ENCODE measurements at places on chromosomes 11 and 22.

- DNase-seq = peak; percentile 55
Measured at GRCh38 chr11:29333993-29334775, 682.6 kb downstream of the KCNA4 start.

DNA sequence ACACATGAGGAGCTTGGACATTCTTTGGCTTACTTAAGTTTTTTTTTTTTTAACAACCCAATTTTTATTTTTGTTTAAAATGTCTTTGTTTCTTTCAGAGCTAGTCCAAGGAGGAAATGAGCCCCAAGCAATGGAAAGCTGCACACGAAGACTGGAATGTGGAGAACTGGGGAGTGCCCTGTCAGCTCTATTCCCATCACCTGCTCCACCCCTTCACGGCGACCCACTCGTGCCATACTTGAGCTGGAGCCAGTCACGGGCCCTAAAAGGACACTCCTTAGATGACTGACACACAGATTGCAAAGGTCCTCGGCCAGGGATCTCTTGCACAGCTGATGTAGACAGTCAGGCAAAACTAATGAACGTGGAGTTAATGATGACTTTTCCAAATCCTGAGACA, 10.6 kb upstream of the SLC25A18 start:
- DNase-seq = no peak

DNA sequence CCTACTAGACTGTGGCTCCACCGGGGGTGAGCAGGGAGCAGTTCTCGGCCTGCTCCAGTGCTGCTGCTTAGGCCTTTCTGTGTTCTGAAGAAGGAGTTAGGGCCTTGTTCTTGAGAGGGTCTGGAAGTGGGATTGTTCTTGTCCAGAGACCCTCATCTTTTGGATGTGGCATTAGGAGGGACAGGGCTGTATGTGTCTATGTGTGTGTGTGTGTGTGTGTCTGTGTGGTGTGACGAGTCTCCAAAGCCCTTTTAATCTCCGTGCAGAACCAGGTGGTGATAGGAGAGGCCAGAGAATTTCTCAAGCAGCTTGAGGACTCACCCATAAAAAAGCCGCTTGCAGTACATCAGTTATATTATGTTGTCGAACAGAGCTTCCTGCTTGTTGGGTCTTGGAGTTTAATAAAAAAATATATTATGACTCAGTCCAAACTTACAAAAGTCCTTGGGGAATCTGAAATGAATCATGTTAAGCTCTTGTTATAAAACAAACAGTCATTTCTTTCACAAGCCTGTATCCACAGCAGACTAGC, 196.5 kb downstream of the TENM4 start:
- DNase-seq = peak; percentile 64

GRCh38 chr11:13970986-13971385, 8.5 kb downstream of the SPON1 start:
- DNase-seq = peak; percentile 60

DNA sequence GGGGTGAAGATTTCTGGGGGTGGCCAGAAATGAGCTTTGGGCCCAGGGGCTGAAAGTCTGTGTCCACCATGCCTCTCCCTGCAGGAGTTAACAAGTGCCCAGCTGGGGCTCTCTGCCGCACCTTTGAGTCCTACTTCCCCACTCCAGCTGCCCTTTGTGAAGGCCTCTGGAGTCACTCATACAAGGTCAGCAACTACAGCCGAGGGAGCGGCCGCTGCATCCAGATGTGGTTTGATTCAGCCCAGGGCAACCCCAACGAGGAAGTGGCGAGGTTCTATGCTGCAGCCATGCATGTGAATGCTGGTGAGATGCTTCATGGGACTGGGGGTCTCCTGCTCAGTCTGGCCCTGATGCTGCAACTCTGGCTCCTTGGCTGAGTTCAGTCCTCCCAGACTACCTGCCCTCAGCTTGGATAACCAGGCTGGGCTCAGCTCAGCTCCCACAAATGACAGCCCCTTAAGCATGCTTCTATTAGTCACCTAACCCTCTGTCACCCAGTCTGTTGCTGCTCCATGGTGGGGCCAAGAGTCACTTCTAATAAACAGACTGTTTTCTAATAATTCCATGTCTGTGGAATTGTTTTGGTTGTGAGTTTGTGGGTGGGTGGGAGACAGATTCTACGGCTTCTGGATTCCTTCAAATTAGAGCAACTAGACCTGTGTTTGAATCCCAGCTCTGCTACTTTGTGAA, 3.0 kb upstream of the INPPL1 start:
- no peak for DNase-seq

DNA sequence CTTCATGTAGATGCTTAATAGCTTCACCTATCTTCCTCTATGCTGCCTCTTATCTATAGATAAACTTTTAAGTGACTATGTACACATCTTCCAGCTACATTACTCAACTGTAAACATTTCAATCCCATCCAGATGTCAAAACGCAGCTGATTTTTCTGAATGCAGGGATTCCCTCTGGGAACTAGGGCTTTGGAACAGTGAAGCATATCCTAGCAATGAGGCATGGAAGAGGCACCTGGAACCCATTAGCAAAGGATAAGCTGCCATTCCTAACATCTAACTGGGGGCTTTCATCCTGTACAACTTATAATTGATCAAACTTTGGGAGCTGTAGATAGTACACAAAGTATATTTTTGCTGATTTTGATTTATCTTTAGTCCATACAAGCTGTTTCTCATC, 40.8 kb upstream of the OPCML start:
- no peak for DNase-seq

GRCh38 chr11:35358391-35358790, 61.0 kb downstream of the SLC1A2 start:
- no peak for DNase-seq

GRCh38 chr22:17638182-17638431, 450 bp upstream of the BCL2L13 start:
- DNase-seq = no peak

- peak; percentile 92 for DNase-seq
Measured at GRCh38 chr22:20456064-20456721, 18.6 kb upstream of the SCARF2 start.

DNA sequence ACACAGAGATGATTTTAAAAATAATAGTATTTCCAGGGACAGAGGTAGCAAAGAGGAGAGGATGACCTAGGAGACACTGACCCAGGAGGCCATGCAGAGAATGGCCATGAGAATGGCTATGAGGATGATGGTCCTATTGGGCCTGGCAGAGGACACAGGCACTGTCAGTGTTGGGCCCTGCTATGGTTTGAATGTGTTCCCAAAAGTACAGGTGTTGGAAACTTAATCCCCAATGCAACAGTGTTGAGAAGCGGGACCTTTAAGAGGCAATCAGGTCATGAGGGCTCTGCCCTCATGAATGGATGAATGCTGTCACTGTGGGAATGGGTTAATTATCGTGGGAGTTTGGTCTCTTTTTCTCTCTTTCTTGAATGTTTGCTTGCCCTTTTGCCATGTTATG, 61.6 kb downstream of the KCNC1 start:
- no peak for DNase-seq

GRCh38 chr11:64774144-64774543, 4.2 kb downstream of the SF1 start:
- no peak for DNase-seq

DNA sequence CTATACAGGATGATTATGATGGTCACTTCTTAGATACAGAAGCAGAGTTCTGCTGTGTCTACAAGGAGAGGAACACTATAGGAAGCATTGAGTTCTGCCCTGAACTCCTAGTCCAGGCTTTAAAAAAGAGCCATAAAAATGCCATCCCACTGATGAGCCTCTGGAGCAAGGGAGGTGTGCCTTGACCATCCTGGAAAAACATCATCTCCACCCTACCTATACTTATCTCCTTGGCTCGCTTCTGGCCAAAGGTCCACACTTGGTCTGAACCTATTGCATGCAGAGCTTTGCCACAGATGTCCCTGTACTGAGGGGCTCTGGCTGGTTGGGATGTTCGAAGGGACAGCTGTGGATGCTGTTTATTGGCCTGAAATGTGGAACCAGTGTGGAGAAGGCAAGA, 4.3 kb upstream of the PEX26 start:
- DNase-seq = no peak

DNA sequence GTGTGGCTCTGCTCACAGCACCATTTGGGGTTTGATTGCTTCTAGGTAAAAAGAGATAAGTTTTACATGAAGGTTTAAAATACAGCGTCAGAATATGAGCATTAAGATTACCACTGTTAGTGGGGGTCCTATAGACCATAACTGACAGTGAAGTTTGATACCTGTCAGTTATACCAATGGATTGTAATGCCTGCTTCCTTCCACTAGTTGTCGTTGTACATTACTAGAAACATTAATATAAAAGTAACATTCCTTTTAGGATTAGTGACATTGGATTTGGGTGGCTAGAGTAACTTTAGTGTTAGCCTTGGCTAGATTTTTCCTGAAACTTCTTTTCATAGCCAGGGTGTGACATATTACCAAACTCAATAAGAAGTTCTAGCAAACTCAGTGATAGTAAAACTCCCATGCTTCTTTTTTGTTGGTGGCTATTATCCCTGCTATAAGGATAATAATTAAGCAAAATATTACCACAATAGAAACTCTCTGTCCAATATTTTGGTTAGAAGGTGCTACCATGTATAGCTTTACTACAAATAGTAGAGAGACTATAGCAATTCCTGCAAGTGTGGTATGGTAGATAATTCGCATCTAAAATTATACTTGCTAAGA, 57.1 kb downstream of the FAM181B start:
- DNase-seq = no peak

DNA sequence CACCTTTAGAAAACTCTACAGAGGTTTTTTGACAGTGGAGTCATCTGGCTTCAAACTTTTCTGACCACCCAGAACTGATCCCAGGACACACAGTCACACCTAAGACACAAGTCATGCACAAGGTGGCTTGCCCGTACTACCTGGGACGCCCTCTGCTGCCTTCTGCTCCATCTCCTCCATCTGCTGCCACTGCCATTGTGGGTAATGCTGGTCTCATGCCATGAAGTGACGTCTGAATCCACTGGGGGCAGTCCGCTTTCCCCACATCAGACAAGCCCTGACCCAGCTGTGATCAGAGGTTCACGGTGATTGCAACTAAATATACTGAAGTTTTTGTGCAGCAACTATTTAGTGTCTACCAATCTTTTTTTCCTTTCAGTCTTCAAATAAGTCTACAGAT, 5.4 kb upstream of the NDUFS8 start:
- DNase-seq = no peak
